ENCODE measurements at places on chromosomes 2 and 18. TPM values are rescaled to one million over a fixed set of nuclear protein-coding genes. Genes with fewer than 3 reads are reported as not detected.

- no peak for DNase-seq
These were observed 1.1 kb upstream of the EPC2 start for GRCh38 chr2:148643421-148643820.

The TACR1 gene
- total RNA-seq: 8.0 TPM

DNA sequence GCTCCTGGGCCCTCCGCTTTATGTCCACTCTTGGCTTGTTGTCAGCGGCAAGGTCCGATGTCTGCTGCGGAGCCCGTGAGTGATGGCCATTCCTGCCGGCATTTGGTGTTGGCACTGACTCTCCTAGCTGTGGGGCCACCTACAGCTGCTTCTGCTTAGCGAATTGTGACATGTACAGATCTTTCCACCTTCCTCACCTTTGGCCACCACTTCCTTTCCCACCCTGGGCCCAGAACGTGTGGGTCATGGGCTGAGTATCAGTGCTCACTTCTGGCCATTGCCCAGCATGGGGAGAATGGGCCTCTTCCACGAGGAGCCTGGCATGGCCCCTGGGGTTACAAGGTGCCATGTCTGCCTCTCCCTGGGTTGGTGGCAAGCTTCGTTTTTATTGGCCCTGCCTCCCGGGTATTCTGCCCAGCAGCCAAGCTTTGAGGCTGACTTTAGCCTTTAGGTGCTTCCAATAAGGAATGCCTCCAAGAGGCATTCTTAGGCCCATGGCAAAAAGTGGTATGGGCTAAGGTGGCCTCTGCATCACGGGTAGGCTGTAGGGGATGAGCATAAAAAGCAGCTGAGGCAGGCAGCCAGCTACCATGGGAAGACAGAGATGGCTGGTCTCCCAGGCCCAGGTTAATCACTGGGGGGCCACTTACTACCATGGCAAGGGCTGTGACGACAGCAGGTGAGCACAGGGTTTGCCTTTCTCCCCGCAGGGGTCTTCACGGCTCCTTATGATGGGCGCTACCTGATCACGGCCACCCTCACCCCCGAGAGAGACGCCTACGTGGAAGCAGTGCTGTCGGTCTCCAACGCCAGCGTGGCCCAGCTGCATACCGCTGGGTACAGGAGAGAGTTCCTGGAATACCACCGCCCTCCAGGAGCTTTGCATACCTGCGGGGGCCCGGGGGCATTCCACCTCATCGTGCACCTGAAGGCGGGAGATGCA is 65.8 kb downstream of the EMILIN2 start:
- DNase-seq: no peak

The CSRNP3 gene
- total RNA-seq: 14.1 TPM

- DNase-seq: peak; percentile 14
These were observed 68.8 kb upstream of the SMAD7 start for GRCh38 chr18:49019446-49020045.

The ONECUT2 gene
- total RNA-seq: not detected

- no peak for DNase-seq
These were observed 499.9 kb upstream of the SPHKAP start for GRCh38 chr2:228681426-228681825.

DNA sequence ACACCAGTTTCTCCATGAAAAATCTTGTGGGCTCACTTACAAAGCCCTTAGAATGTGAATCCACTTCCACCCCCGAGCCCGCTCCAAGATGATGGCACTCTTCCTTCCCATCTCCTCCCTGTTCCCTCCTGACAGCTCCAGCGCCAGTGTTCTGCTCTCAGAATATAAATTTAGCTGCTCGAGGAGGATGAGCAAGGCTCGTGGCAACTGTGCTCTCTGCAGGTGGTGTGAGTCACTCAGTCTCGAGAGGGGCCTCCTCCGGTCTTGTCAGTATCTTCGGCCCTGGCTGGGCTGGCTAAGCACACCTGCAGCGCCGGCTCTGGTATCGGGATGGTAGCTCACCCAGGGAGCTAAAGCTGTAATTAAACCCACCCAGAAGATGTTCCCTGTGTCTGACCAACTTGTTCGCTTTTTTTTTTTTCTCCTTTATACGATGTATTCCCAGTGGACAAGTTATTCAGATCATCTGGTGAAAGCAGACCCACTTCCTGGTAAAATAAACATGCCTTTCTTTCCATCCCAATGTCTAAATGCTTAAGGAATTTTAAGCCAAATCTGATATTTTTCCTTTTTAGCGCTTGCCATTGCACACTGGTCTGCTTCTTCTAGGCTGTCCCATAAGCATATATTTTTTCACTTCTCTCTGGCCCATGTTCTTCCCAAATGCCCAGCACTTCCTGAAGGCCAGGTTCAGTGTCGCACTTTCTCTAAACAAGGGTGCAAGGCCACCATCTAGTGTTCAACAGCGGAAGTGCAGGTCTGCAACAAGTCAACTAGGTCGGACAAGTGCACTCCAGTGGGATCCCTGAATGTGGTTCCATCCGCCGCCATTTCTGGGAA is 31.4 kb upstream of the YPEL5 start:
- peak; percentile 95 for DNase-seq

DNA sequence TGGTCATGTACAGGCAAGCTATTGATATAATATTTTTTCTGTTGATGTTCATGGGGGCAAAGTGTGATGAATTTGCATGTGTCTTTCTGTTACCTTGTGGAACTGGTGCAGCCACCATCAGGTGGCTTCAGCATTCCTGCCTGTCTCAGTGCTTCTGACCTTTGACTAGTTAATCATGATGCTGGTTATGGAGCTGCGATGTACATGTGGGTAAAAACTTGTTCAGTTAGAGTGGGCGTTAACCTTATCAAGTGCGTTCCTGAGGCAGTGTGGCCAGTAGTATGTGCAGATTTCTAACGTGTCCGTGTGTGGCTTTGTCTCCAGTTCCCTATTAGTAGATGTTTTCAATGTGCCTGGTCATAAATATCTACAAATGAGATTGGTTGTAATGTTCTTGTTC is 127.4 kb upstream of the ZSWIM2 start:
- no peak for DNase-seq

- no peak for DNase-seq
These were observed 72.4 kb downstream of the PRKCE start for GRCh38 chr2:45723857-45724256.

DNA sequence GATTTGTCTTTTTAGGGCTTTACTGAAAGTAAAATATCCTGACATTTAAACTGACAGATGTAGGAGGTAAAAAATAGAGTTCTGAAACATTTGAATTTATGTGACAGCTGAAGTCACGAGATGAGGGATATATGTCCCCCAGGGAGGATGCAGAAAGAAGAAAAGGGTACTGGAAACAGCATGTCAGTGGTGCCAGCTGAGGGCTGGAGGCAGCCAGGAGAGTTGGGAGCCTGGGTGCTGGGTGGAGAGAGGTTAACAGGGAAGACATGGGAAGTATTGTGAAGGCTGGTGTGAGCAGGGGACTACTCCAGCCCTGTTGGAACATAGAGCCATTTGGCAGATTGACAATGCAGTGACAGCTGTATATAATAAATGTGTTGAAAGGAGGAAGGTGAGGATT is 11.8 kb upstream of the MOCOS start:
- no peak for DNase-seq

GRCh38 chr2:238247002-238247822 is 7.4 kb upstream of the HES6 start:
- DNase-seq: no peak

- no peak for DNase-seq
These were observed 2.0 kb upstream of the OSR1 start for GRCh38 chr2:19360266-19360965.

GRCh38 chr2:27145682-27146081 is 3.1 kb upstream of the TCF23 start:
- DNase-seq: no peak

The REG3A gene
- total RNA-seq: not detected

GRCh38 chr2:15816674-15817406 is 123.5 kb upstream of the MYCN start:
- no peak for DNase-seq

The UNC80 gene
- total RNA-seq: 0.15 TPM

The C2orf78 gene
- total RNA-seq: not detected

DNA sequence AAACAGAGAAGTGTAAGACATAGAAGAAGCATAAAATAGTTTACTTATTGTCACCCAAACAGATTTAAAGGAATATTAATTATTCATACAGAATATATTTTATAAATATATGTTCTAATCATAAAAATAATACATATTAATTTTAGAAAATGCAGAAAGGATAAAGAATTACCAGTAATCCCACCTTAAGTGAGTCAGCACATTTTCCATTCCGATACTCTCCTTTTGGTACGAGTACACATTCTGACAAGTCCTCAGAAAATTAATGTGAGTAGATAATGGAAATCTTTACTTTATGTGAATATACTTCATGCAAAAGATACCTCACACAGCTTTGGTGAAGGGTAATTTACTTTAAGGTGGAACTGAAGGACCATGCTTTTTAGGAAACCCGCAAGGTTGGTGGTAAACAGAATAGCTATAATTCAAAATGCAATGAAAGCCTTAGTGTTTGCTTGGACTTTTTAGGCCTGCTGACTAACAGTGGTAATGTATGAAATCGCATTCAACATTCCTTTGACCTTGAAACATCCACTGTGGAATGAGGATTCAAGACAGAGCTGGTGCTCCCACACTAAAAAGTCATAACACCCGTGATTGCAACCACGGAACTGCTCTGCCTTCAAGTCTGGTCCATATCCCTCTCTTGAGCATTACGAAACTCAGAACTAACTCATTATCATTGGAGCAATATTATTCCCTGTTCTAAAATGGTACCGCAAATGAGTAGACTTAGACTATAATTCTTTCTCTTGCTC is 28.1 kb upstream of the HTR2B start:
- DNase-seq: no peak

The COL5A2 gene
- total RNA-seq: 7.7 TPM

DNA sequence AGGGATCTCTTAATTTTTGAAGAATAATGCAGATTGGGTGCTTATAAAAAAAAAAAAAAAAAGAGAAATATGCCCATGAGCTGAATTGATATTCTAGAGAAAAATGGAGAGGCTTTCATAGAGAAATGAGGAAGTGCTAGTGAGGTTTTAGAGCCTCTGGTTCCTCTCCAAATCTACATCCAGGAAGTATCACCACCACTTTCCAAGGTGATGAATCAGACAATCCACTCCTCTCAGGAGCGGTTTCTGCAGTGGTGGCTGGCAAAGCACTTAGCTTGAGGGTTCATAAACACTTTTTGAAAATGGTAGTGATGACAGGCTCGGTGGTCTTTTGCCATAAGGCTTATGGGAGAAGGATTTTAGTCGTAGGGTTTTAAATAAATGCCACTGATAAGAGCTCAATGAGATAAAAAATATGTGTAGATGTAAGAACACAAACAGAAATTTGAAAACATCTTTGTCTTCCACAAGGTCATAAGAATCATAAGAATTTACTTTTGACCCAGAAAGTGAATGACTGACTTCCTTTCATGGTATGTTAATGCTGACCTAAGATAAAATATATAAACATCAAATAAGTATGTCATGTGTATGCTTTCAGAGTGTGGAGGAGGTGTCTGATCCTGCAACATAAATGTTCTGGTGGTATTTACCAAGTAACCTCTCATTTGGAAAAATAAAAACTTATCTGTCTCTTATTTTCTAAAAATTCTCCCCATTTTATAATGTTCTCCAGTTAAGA is 42.1 kb upstream of the DSG1 start:
- DNase-seq: no peak

The GFPT1 gene
- total RNA-seq: 12.1 TPM

- no peak for DNase-seq
These were observed 10.5 kb downstream of the OBSL1 start for GRCh38 chr2:219560893-219561178.

The CELF4 gene
- total RNA-seq: not detected

GRCh38 chr2:218149848-218150440 is 16.8 kb downstream of the CXCR1 start:
- DNase-seq: peak; percentile 34

- no peak for DNase-seq
These were observed 21.7 kb upstream of the ATL2 start for GRCh38 chr2:38398739-38399138.

The CD8B2 gene
- not detected for total RNA-seq

- no peak for DNase-seq
These were observed 129.8 kb upstream of the LMAN1 start for GRCh38 chr18:59488899-59489298.

DNA sequence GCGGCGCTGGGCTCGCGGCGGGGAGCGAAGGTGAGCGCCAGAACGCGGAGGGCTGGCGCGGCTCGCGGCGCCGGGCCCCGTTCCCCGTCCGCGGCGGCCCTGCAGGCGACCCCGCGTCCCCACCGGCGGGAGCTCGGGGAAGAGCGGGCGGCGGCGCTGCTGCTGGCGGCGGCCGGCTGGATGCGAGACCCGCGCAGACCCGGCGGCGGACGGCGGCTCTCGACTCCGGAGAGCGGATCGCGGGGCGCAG is 213 bp downstream of the DOK6 start:
- no peak for DNase-seq

The CYB5A gene
- total RNA-seq: 290 TPM

The FAM136A gene
- 20.4 TPM for total RNA-seq

- peak; percentile 47 for DNase-seq
These were observed 28.8 kb upstream of the SIX3 start for GRCh38 chr2:44912660-44913059.

DNA sequence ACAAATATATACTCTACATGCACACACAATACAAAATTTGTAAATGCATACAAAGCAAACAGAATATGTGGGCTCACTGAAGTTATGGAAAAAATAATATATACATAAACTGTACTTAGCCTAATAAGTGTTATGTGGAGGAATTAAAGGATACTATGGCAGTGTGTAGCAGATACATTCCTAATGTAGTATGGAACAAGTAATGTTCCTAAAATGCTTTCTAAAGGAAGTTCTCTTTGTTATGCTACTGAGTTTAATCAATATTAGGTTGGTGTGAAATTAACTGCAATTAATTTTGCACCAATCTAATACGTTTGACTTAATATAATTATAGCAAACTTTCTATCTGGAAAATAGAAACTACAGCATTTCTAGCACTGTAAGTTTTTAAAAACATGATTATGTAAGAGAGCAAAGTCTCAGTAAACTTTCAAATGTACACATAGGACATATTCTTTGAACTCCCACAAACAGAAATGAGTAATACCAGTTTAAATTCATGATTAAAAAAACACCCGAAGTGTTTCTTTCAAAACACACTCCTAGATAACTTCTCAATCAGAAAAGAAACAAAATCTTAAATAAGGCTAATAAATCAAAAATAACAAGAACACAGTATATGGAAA is 331.3 kb downstream of the LRRTM4 start:
- DNase-seq: no peak

The SH3RF3 gene
- 1.9 TPM for total RNA-seq

- DNase-seq: no peak
These were observed 13.3 kb upstream of the ZNF521 start for GRCh38 chr18:25365242-25365641.

DNA sequence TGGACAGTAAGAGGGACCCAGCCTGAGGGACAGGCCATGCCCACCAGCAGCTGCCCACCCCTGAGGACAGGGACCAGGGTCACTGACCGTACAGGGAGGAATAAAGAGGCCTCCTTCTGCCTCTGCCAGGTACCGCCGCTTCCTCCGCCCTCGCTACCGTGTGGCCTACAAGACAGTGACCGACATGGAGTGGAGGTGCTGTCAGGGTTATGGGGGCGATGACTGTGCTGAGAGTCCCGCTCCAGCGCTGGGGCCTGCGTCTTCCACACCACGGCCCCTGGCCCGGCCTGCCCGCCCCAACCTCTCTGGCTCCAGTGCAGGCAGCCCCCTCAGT is 2.2 kb downstream of the EMILIN1 start:
- DNase-seq: no peak
